Mesothelial cell of epicardium (in vitro differentiated cells): ENCODE measurements at places on chromosomes 4 and X. TPM values are rescaled to one million over a fixed set of nuclear protein-coding genes. Genes with fewer than 3 reads are reported as not detected.

GRCh38 chrX:79266702-79267101, 100.4 kb downstream of the ITM2A start:
- no peak for DNase-seq
- no peaks in the 10 kb centered on the region for H3K27me3 ChIP-seq
- no peak overlapping the region for H3K27ac ChIP-seq
- no peaks in the 10 kb centered on the region for H3K36me3 ChIP-seq
- no peak overlapping the region for H3K4me3 ChIP-seq

DNA sequence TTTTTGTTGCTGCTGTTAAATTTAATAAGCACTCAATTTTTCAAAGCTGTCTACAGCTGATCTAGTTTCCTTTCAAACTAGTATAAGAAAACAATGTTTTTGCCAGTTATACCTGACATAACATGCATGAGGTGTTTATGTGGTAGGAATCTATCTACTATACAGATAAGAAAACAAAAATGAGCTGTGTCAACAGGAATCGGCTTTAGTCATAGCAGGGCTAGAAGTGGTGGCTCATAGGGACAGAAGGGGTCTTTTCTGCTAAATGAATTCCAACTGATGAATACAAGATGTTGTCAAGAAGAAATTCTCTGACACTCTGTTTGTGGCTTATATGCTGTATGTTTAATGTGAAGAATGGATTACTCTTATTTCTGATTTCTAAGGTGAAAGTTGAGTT, 55.7 kb upstream of the CLNK start:
- DNase-seq, result no peak
- no peaks in the 10 kb centered on the region for H3K36me3 ChIP-seq
- no peaks in the 10 kb centered on the region for H3K4me1 ChIP-seq
- H3K27ac ChIP-seq, result no peak overlapping the region
- H3K27me3 ChIP-seq, result no peaks in the 10 kb centered on the region

GRCh38 chr4:154677300-154677699, 64.8 kb upstream of the FGG start:
- H3K36me3 ChIP-seq, result no peaks in the 10 kb centered on the region
- H3K27me3 ChIP-seq, result peaks cover 1% of the 10 kb centered on the region
- peaks cover 16% of the 10 kb centered on the region for H3K4me1 ChIP-seq
- no peak overlapping the region for H3K4me3 ChIP-seq

DNA sequence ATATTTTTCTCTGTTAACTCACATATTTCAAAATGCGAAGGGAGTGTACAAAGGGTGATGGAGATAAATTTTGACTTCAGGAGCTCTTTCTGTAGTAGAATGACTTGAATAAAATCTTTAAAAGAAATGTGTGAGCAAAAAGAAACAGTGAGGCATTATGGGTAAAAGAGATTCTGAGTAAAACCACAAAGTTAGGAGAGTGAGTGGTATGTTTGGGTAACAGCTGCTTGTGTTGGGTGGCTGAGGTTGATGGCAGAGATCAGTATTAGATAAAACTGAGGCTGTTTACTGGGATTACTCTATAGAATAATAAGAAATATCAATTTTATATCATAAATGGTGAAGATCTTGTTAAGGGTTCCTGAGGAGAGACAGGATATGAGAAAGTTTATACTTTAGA, 434.2 kb upstream of the AMOT start:
- no peak overlapping the region for H3K27ac ChIP-seq
- H3K27me3 ChIP-seq, result no peaks in the 10 kb centered on the region
- H3K4me3 ChIP-seq, result no peak overlapping the region
- no peaks in the 10 kb centered on the region for H3K4me1 ChIP-seq
- no peaks in the 10 kb centered on the region for H3K36me3 ChIP-seq

DNA sequence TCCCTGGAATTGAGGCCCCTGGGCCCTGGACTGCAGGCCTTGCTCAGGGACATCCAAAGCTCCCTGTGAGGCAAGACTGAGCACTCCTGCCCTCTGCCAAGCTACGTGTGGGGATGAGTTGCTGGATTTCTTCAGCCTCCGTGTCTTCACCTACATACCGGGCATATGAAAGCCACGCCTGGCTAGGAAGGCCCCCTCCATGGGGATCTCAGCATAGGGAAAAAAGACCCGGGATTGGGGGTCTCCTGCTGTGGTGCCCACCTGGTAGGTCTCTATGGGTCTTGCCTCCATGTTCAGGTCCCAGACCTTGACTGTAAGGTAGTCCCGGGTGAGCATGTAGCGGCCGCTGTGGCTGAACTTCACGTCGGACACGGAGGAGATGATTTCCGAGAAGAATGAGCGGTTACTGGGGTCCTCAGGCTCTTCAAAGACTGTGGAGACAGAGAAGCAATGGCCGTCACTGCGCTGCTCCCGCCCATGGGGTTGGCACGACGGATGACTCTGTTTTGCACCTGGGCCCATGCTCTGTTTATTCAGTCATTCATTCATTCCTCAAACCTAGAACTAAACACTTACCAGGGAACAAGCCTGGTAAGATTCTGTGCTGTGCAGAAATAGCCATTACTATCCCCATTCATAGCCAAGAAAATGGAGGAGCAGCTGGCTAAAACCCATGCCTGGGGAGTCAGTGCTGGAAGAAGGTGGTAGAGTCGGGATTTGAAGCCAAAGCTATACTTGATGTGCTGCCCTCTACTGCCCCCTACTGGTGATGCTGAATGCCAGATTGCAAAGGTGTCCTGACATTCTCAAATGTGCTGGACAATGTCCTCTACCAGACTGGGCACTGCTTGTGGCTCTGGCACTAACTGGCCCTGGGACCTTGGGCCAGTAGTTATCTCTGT, 63.9 kb downstream of the WFS1 start:
- H3K4me1 ChIP-seq, result no peaks in the 10 kb centered on the region
- H3K27me3 ChIP-seq, result peaks cover 38% of the 10 kb centered on the region
- no peaks in the 10 kb centered on the region for H3K36me3 ChIP-seq

GRCh38 chrX:47180346-47180745, 13.3 kb upstream of the UBA1 start:
- no peak overlapping the region for H3K27ac ChIP-seq
- no peaks in the 10 kb centered on the region for H3K27me3 ChIP-seq
- H3K36me3 ChIP-seq, result peaks cover 19% of the 10 kb centered on the region
- H3K4me3 ChIP-seq, result no peak overlapping the region
- DNase-seq, result no peak

Gene MAP7D2
- 0.93 to 1.4 TPM (median 1.3 TPM) in 3 replicates for total RNA-seq

DNA sequence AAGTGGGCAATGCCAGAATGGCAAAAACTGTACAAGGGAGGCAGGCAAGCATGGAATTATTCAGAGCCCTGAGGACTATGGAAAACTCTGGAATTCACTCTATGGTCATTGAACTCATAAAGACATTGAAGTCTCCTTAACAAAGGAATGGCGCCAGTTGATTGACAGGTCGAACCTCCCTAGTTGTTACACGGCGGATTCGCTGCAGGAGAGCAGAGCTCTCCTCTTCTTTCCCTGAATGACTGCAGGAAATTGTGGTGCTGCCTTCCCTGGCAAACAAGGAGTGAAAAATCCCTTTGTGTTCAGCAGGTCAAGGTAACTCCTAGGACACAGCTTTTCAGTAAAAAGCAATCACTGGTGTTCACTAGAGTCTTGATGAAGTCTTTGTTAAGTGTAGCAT, 732.8 kb upstream of the FRG1 start:
- DNase-seq, result no peak
- peaks cover 53% of the 10 kb centered on the region for H3K27me3 ChIP-seq
- H3K4me1 ChIP-seq, result peaks cover 10% of the 10 kb centered on the region
- no peak overlapping the region for H3K4me3 ChIP-seq
- no peak overlapping the region for H3K27ac ChIP-seq

GRCh38 chrX:46589977-46590723, 16.6 kb downstream of the CHST7 start:
- DNase-seq, result no peak
- no peaks in the 10 kb centered on the region for H3K27me3 ChIP-seq
- peaks cover 12% of the 10 kb centered on the region for H3K4me1 ChIP-seq
- no peaks in the 10 kb centered on the region for H3K36me3 ChIP-seq

Gene SSX2
- not detected in 3 replicates for total RNA-seq

Gene GYG2
- total RNA-seq, result 60.8 to 68.1 TPM (median 62.8 TPM) in 3 replicates

Gene ASB12
- total RNA-seq, result 0.18 to 0.73 TPM (median 0.67 TPM) in 3 replicates
